ENCODE measurements at places on chromosomes 2 and 18. TPM values are rescaled to one million over a fixed set of nuclear protein-coding genes. Genes with fewer than 3 reads are reported as not detected.

GRCh38 chr2:82237994-82238662 is 1933.6 kb upstream of the LRRTM1 start:
- no peak for DNase-seq

GRCh38 chr2:213766465-213766901 is 482.2 kb downstream of the SPAG16 start:
- DNase-seq = no peak

DNA sequence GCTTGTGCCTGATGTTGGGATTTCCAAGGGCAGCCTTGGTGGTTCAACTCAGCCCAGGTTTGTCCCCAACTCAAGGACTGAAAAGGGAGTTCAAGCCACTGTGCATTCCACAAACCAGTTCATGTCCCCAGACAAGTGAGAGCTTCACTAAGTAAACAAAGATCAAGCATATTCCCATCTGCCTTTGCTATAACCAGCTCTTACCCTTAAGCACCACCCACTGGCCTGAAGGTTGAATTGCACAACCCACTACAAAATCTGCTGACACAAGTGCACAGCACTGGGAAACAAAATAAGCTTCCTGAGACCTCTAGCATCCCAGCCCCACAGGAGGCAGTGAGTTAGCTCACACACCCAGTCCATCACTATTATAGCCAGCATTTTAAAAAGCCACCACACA is 516.7 kb downstream of the NR4A2 start:
- DNase-seq = no peak

- no peak for DNase-seq
These were observed 158.3 kb upstream of the WDSUB1 start for GRCh38 chr2:159444754-159445153.

- no peak for DNase-seq
These were observed 38.5 kb downstream of the ANO7 start for GRCh38 chr2:241226723-241227572.

- DNase-seq = no peak
These were observed 264.4 kb downstream of the LOXHD1 start for GRCh38 chr18:46392576-46392975.

- no peak for DNase-seq
These were observed 55.6 kb downstream of the ITGB6 start for GRCh38 chr2:160144280-160144990.

EFEMP1 gene
- total RNA-seq = 1,158 TPM

PCARE gene
- not detected for total RNA-seq

CD8B gene
- not detected for total RNA-seq

RIT2 gene
- total RNA-seq = not detected

GKN2 gene
- total RNA-seq = not detected

CCDC141 gene
- total RNA-seq = 0.06 TPM

Measured in glomerular endothelial cell (primary cell).